ENCODE measurements at places on chromosomes 1 and 21.

- DNase-seq = peak; percentile 30
Measured at GRCh38 chr1:94247138-94248094, 10.0 kb upstream of the ARHGAP29 start.

DNA sequence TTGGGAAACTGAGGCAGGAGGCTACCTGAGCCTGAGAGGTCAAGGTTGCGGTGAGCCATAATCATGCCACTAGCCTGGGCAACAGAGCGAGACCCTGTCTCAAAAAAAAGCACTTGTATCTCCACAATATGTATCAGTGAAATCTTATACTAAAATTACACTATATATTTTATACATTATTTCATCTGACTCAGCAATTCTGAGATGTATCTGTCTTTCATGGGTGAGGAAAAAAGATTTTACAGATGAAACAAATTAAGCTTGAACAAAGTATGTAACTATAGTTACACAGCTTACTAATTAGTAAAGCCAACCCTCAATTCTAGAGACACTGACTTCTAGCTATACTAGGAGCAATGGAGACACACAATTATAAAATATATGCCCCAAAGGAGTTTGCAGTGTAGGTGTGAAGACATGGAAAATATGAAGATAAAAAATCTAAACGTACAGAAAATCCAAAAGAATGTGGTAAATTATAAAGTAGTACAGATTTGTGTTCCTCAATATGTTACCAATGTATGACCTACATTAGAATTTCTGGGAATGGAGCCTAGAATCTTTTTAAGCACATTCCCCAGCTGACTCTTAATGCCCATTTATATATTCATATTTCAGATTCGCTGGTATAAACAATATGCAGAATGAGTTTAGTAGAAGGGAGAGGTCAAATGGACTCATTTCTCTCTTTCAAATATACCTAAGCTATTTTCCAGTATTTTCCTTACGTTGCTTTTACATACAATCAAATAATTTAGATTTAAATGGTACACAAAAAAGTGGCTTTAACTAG, 14.6 kb downstream of the GTF2B start:
- DNase-seq = no peak

- no peak for DNase-seq
Measured at GRCh38 chr1:46521414-46521813, 30.0 kb downstream of the KNCN start.

- DNase-seq = no peak
Measured at GRCh38 chr1:36849956-36850355, 184.4 kb downstream of the GRIK3 start.

Data from COR-L47 (cell line).